ENCODE measurements at places on chromosomes 11 and 22.

- no peak for DNase-seq
These were observed 4.3 kb upstream of the PHLDA2 start for GRCh38 chr11:2933375-2934020.

DNA sequence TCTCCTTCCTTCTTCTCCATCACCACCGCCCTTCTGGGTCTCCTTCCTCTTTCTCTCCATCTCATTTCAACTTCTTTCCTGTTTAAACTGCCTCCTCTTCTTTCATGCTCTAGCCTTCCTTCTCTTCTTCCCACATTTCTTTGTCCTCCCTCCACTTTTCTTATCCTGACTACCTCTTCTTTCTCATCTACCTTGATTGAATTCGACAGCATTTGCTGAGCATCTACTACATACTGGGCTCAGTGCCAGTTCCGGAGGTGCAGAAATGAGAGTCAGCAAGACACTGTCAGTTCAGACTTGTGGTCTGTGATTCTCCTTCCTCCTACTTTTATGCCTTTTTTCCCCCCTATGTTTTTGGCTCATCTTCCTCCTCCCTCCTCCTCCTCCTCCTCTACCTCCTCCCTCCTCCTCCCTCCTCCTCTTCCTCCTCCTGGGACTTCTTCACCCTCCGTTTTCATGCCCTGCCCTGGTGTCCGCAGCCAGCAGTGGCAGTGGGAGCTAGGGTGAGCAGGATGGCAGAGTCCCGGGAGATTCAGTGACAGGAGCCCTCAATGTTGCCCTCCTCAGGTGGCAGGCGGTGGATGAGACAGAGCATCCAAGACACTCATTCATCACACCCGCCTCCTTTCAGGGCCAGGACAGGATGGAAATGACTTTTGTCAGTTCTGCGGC lies 146.0 kb upstream of the SEZ6L start:
- no peak for DNase-seq

GRCh38 chr11:12668166-12668565 lies 6.1 kb upstream of the TEAD1 start:
- DNase-seq, result no peak

DNA sequence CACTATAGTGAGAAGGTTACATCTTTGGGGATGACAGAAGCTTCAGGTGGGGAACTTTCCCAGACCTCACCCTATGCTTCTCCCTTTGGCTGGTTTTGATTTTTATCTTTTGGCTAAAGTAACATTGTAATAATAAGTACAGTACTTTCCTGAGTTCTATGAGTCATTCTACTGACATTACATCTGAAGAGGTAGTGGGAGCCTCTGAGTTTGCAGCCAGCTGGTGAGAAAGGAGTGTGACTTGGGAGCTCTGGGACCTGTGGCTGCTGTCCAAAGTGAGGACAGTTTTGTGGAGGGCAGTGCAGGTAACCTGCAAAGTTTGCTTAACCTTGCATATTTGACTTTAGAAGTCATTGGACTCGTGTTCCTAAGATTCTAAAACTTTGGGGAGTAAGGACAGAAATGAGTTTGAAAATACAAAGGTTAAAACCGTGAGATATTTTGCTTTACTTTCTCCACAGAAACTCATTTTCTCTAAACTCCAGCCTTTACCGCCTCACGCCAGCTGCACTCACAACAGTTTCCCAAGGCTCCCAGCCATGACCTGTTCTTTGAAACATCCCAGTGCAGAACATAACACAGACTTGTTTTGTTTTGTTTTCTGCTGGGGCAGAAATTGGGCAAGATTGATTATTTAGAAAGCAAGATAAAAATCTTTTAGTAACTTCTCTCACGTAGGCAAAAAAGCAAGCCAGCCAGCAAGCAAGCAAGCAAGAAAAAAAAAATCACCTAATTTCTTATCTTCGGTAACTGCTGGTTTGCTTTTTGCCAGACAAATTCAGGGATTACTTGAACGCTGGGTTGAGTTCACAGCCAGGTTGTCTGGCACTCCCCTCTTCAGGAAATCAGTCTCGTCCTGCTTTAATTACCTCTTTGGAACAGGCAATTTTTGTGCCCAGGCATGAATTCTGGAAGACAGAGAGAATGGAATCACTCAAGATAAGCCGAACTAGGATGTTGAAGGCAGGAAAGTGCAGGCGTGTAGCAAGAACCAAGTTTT lies 478.3 kb upstream of the ISX start:
- no peak for DNase-seq

- DNase-seq, result no peak
These were observed 208.1 kb downstream of the MYO18B start for GRCh38 chr22:25950111-25950510.

- DNase-seq, result no peak
These were observed 5.1 kb upstream of the SMARCB1 start for GRCh38 chr22:23781511-23782183.

GRCh38 chr11:34366522-34366921 lies 8.7 kb upstream of the ABTB2 start:
- DNase-seq, result no peak

GRCh38 chr11:122339436-122340060 lies 223.5 kb upstream of the BLID start:
- no peak for DNase-seq

All from NCI-H526 (cell line).